Lung microvascular endothelial cell (primary cell): ENCODE measurements at places on chromosomes 5 and 9. TPM values are rescaled to one million over a fixed set of nuclear protein-coding genes. Genes with fewer than 3 reads are reported as not detected.

DNA sequence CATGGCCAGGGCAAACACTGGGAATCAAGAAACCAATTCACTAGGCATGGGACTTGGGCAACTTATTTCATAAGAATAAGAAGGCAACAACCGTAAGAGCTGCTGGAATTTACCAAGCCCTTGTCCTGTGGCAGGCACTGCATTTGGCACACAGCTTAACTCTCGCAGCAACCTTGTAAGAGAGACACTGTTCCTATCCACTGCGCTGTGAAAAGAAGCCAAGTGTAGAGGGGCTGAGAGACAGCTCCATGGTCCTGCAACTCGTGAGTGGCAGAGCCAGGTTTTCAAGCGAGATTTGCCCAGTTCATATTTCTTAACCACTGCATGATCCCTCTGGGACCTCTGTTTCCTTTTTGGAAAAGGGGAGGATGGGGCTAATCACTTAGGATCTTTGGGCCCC is 129.3 kb upstream of the STC2 start:
- no peak for DNase-seq

GRCh38 chr9:12708562-12709298 is 15.5 kb downstream of the TYRP1 start:
- peak; percentile 92 for DNase-seq

- no peak for DNase-seq
Observed at GRCh38 chr9:82570226-82570625, 492.7 kb downstream of the RASEF start.

DNA sequence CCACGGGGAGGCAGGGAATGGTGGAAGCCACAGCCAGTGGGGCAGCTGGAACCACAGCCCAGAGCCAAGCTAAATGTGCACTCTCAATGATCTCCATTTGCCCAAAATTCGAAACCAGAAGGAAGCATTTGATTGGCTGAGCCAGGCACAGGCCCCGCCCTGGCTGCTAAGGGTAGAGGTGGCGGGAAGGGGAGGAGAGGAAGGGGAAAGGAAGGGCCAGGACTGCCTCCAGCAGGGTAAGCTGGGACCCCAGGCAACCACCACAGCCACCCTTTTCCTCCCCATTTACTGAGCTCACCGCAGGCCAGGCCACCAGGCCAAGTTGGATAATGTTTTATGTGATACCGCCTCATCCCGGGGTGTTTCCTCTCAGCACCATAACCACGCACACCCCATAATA is 100.3 kb upstream of the RAPGEF1 start:
- DNase-seq: no peak

GMCL2 gene
- total RNA-seq: not detected in 2 replicates

- DNase-seq: no peak
Observed at GRCh38 chr9:98129451-98129881, 10.4 kb upstream of the TRIM14 start.

- DNase-seq: peak; percentile 90
Observed at GRCh38 chr5:168712280-168712924, 133.2 kb upstream of the PANK3 start.

SH2D3C gene
- total RNA-seq: 56.2 and 72.6 TPM in 2 replicates

GRCh38 chr5:123223921-123224320 is 134.9 kb downstream of the PRDM6 start:
- no peak for DNase-seq

DNA sequence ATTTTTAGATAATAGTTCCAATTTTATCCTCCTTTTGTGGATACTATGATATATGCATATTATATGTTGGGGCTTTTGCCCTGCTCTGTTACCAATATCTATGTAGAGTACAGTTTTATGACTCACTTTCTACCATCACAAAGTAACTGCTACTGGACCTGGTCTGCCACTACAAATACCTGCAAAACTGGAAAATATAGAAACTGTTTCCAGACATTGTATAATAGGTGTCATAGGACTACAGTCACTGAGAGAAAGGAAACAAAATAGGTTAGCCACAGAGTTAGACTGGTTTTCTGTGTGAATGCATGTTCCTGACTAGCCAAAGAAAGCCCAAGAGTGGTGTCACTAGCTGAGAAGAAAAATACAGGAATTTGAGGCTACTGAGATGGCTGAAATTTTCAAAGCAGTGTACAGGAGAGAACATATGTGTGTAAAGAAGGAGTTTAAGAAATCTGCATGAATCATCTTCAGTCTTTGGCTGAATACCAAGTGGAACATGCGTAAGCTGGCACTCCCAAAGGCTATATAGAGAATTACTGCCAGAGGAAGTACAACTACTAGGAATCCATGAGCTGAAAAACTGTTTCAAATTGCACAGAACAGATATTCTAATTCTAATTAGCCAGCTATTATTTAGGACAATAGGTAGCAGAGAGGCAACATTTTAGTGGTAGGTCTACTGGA is 29.0 kb upstream of the FAM174A start:
- no peak for DNase-seq

DNA sequence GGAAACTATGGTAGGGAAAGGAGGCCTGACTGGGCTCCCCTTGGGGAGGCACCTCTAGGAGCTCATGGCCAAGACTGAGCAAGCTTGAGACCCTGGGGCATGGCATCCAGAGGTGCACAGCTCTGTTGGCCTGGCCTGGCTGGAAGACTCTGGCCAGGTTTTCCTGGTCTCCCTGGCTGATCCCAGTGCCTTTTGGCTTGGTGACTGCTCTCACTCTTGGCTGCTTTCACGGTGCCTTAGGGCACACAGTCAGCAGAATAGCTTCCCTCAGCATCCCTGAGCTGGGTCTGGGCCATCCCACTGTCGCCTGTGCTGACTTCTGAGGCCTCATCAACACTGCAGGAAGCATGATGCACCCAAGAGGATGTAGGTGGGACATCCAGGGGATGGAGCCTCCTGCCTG is 13.4 kb upstream of the DELE1 start:
- peak; percentile 49 for DNase-seq

- DNase-seq: no peak
Observed at GRCh38 chr5:82296929-82297328, 18.8 kb upstream of the RPS23 start.

DNA sequence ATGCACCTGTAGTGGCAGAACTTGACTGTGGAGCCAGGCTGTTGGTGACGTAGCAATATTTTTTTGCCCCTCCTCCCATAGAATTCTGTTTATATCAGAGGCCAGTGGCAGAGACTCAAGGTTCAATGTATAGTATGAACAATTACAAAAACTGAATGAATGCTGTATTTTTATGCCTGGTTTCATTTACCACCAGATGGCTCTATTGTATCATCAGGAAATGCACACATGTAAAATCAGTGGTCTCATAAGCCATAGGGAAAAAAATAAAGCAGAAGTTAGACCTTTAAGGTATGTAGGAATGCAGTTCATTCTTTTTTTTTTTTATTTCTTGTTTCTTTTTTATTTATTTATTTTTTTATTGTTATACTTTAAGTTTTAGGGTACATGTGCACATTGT is 43.6 kb downstream of the CCDC192 start:
- peak; percentile 41 for DNase-seq

GRCh38 chr5:165003283-165003682 is 1497.9 kb downstream of the MAT2B start:
- no peak for DNase-seq

KCNT1 gene
- under 0.01 TPM in 1 of 2 replicates, not detected in the other for total RNA-seq

GRCh38 chr5:6713274-6714225 is at the start of gene TENT4A:
Gene TENT4A (plus strand): TSS chr5:6713432. CDS start chr5:6713984, 552 bp downstream.
- DNase-seq: peak; percentile 35

C5 gene
- total RNA-seq: 0.60 and 0.65 TPM in 2 replicates

TMC1 gene
- total RNA-seq: 0.20 and 0.22 TPM in 2 replicates

ARID3C gene
- under 0.01 and 0.20 TPM in 2 replicates for total RNA-seq

DNA sequence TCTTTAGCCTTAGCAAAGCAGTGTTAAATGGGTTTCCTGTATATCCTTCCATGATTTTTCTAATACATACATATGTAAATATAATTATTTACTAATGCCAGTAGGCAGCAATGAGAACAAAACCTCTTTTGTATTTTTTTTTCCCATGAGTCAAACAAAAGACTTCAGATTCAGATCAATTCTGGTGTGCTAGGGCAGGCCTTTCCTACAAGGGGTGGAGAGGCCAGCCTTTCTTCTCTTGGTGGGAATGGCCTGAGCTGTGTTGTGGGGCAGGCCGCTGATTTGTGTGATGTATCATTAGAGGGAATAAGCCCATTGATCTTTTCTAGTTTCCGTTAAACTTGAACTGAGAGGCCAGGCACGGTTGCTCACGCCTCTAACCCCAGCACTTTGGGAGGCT is 115.5 kb upstream of the DMRT1 start:
- DNase-seq: no peak

GRCh38 chr5:35861718-35862117 is 5.0 kb downstream of the IL7R start:
- peak; percentile 27 for DNase-seq

GRCh38 chr5:91030521-91031401 is 352.4 kb downstream of the ARRDC3 start:
- no peak for DNase-seq

PDE8B gene
- total RNA-seq: under 0.01 TPM in 2 replicates

DNA sequence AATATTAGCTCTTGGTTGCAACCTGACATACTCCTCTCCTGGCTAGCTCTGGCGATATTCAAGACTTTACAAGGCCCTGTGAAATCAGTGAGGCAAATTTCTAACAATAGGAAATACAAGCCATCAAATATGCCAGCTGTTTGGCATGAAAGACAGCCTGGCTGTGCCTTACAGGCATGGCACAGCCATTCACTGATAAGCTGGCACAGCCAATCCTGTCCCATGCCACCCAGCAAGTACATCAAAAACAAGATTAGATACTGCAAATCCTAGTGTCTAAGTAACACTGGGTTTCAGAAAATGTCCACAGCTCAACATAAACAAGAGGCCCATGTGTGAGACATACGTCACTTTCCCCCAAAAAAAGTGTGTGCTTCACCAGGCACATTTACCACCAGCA is 1045.8 kb upstream of the DMAC1 start:
- no peak for DNase-seq
